Activated CD4-positive, alpha-beta T cell treated with anti-CD3 and anti-CD28 coated beads, Interleukin-2, amount 10 ng/mL, durations not matched to agents 7 days and 5 days (primary cell): ENCODE measurements at places on chromosomes 7 and 10.

DNA sequence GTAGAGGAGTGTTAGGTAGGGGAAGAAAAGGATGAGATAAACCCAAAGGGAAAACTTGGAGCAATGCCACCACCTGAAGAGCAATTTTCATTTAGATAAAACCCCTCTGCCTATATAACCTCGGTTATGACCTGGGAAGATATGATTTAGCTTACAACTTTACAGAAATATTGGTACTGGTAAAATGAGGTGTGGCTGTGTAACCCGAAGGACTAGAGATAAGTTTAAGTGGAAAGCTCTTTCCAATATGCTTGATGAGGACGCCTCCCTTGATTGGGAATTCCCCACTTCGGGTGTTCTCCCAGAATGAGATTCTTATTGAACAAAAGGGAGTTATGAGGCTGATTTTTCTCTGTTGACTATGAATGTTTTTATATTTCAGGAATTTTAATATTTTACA is 109.5 kb upstream of the CDK6 start:
- no peak for DNase-seq

GRCh38 chr10:28445516-28445915 is 87.4 kb upstream of the WAC start:
- DNase-seq = no peak

DNA sequence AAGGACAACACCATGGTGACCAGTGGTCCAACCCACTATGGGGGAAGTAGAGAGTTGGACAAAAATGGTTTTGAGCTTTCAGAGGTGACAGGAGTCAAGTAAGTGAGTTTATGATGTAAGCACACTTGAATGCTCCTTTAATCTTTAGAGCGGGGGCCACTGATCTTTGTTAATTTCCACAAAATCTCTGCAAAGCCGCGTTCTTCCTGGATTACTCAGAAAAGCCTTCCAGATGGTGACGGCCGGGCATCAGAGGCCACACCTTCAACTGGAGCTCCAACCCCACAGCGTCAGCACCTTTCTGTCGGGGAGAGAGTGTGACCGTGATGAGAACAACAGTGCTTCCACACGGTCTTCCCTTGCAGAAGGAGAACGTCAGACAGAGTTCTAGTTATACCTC is 35.2 kb upstream of the KLF6 start:
- DNase-seq = no peak

DNA sequence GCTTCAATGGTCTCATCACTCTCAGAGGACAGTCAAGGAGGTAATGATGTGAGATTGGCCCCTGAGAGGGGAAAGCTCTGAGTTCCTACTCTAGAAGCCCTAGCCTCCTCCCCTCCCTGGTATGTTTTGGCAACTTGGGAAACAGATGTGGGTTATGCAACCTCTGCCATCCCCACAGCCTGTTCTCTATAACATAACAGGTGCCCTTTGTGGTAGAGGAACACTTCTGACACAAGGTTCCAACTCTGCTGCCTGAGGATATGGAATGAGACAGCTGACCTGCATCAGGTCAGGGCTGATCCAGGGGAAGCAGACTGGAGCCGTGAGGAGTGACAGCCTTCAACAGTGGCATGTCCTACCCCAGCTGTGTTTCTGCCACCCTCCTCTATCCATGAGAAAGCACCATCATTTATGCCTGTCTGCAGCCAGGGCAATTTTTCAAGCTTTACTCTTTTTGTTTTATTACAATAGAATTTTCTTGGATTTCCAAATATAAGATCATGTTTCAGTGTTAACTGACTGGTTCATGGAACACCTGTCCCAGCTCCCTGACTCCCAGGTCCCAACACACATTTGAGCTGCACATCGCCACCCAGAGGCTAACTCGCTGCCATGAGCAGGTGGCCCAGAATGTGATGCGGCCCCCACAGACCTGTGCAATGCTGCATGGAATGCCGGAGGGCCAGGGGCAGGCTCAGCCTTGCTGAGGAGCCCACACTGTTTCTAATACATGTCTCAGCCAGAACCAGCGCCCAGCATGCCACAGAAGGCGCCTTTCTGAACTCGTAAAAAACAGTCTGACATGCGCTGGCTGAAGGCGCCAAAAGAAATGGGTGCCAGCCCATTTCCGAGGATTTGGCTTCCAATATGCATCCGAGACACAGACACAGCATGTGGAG is 124.8 kb upstream of the CHST15 start:
- DNase-seq = no peak

DNA sequence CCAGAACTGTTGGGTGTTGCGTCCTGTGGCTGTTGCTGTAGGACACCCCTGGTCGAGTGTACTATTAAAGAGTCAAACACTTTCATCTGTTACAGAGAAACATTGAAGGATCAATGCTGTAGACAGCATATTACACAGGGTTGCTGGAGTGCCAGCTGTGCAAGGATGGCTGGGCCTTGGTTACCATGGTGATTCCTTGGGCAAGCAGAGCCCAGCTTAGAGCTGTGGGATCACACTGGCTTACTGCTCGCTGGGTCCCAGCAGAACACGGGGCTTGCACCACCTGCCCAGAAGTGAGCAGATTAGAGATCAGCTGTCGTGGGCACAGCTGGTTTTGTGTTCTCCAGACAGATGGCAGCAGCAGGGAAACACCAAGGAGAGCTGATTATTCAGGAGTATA is 76.0 kb downstream of the GPR141 start:
- DNase-seq = no peak

GRCh38 chr10:20995123-20995987 is 98.2 kb upstream of the NEBL start:
- no peak for DNase-seq

- DNase-seq = peak; percentile 66
These were observed 1.8 kb downstream of the SMURF1 start for GRCh38 chr7:99141841-99142726.

GRCh38 chr10:47082055-47082784 is 171.0 kb downstream of the PTPN20 start:
- DNase-seq = no peak

GRCh38 chr10:78401624-78402367 is 368.1 kb downstream of the RPS24 start:
- DNase-seq = no peak

- DNase-seq = no peak
These were observed 65.7 kb upstream of the ASAH2 start for GRCh38 chr10:50316695-50317648.

- no peak for DNase-seq
These were observed 26.0 kb downstream of the LEP start for GRCh38 chr7:128266883-128267594.

GRCh38 chr10:119652361-119652730 is 1.2 kb downstream of the BAG3 start:
- peak; percentile 50 for DNase-seq

- peak; percentile 12 for DNase-seq
These were observed 1.6 kb downstream of the FAM133B start for GRCh38 chr7:92588561-92588960.

GRCh38 chr7:124137664-124138063 is 104.8 kb upstream of the TMEM229A start:
- no peak for DNase-seq

GRCh38 chr10:51629934-51630639 is 69.3 kb downstream of the CSTF2T start:
- DNase-seq = no peak

DNA sequence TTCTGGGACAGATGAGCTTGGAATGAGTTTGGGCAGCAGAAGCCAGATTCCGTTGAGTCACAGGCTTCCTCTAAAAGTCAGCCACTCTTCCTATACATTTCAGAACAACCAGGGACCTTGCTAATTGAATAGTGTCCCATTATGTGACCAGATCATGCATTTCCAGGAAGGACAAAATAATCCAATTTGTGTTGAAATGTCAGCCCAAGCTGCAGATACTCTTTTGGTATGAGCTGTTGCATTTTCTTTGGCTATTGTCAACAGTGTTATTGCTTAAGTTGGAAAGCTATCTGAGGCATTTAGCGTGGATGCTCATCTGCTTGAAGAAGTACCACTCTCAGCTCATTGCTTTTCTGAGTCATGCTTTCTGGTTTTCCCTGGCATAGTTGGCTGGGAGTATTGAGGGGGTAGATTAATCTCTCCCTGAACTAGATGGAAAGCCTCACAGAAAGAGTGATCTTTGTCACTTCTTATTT is 223.7 kb upstream of the HABP2 start:
- DNase-seq = no peak

GRCh38 chr7:38881947-38882684 is 26.9 kb downstream of the VPS41 start:
- DNase-seq = no peak

- no peak for DNase-seq
These were observed 108.7 kb downstream of the RAPGEF5 start for GRCh38 chr7:22248111-22248809.

DNA sequence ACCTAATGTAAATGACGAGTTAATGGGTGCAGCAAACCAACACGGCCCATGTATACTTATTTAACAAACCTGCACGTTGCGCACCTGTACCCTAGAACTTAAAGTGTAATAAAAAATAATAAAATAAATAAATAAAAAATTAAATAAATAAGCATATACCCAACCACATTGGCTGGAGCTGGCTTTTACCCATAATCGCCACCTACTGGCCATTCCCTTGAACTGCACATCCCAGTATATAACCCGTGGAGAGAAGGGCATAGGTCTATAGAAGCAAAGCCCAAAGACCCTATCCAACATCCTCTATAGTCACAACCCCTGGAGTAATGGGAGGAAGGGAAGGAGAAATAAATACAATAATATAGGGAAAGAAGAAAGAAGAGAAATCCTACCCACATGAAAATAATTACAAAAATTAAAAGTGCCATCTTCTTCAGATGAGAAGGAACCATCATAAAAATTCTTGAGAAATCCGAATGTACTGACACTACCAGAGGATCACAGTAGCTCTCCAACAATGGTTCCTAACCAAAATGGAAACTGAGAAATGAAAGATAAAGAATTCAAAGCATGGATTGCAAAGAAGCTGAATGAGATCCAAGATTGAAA is 65.6 kb downstream of the TWIST1 start:
- peak; percentile 36 for DNase-seq

DNA sequence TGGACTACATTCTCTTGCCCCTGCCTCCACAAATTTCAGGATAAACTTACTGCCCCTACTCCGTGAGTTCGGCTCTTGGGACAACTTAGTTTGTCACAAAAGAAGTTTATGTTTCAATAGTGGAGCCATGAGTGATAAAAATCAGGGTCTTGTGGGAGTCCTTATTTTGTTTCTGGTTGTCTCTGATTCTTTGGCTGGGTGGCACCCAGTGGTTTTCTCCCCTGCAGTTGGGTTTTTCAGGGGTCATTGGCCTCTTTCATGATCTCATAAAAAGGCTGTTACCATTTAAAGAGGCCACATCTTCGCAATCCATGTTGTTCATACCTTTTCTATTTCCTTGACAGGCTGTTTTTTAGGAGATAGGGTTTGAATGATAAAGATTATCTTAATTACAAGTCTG is 5.5 kb downstream of the TET1 start:
- no peak for DNase-seq

GRCh38 chr10:30782537-30783461 is 153.2 kb upstream of the LYZL2 start:
- DNase-seq = no peak

GRCh38 chr10:31171402-31172083 is 139.9 kb upstream of the ZNF438 start:
- no peak for DNase-seq

GRCh38 chr10:22713853-22714478 is 412 bp downstream of the PIP4K2A start:
- peak; percentile 35 for DNase-seq

- no peak for DNase-seq
These were observed 8.5 kb downstream of the MOSPD3 start for GRCh38 chr7:100620804-100621203.

- peak; percentile 56 for DNase-seq
These were observed 159.6 kb downstream of the PARD3 start for GRCh38 chr10:34655286-34656170.

DNA sequence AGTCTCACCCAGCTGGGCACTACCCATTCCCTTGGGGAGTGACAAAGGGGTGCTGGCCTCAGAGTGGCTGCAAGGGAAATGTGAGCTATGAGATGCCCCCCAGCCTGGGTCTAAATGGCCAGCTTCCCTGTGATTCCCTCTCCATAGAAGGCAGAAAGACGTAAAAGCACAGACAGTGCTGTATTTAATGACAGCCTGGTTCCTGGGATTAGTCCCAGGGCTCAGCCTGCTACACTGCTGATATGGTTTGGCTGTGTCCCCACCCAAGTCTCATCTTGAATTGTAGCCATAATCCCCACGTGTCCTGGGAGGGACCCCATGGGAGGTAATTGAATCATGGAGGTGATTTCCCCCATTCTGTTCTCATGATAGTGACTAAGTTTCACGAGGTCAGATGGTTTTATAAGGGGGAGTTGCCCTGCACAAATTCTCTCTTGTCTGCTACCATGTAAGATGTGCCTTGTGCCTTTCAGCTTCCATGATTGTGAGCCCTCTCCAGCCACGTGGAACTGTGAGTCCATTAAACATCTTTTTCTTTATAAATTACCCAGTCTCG is 23.9 kb upstream of the CALN1 start:
- no peak for DNase-seq

- DNase-seq = no peak
These were observed 65.1 kb upstream of the SFMBT2 start for GRCh38 chr10:7475939-7476338.

GRCh38 chr7:142752376-142753225 is 3.3 kb downstream of the PRSS1 start:
- DNase-seq = no peak

- no peak for DNase-seq
These were observed 131.4 kb downstream of the TCERG1L start for GRCh38 chr10:131180086-131180485.

DNA sequence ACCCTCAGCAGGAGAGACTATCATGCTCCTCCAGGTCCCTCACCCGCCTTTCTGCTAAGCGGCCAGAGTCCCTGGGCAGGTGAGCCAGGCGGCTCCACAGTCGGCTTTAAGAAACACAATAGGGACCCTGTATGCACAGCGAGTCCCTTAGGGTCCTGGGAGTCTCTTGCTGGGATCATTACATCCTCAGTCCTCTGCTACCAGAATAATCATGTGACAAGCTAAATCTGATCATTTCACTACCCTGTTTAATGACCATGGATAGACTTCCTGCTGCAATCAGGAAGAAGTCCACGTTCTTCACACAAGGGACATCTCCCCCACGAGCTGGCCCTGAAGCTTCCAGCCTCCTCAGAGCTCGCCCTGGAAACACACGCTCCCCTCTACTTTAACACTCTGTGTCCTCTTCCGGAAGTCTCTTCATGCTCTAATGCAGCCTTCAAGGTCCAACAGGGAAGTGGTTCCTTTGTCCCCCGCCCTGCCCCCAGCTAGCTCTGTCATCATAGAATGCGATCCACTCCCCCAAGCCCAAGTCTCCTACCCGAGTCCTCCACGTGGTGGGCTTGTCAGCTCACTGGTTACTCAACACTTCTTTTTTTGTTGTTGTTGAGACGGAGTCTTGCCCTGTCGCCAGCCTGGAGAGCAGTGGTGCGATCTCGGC is 101.5 kb downstream of the RNF216 start:
- no peak for DNase-seq
